Aorta (tissue), 5 donors: ENCODE measurements at places on chromosomes 7 and 10. TPM values are rescaled to one million over a fixed set of nuclear protein-coding genes. Genes with fewer than 3 reads are reported as not detected.

Gene CLIP2
- total RNA-seq, result 35.7 TPM

Gene HOXA7
- 4.7 TPM for total RNA-seq

Gene PON3
- total RNA-seq, result 0.55 TPM

Gene NUTM2E
- total RNA-seq, result not detected

Gene CTAGE4
- total RNA-seq, result 4.3 TPM

Gene CDK13
- total RNA-seq, result 52.7 TPM

DNA sequence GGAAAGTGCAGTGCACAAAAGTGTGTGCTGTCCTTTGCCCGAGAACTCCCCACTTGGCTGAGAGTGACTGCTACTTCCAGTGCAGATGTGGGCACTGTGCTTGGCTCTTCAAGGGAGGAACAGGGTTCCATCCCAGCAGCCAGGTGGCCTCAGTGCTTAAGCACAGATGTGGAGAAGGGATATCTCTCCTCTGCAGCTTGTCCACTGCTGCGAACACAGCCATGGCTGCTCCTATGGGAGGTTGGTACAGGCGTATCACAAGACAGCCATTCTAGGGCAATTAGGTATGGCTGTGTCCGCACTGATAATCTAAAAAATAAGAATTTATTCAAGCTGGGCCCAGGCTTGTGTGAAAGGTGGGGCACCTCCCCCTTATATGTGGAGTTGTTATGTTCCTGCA, 66.6 kb downstream of the GLCCI1 start:
- no peak for DNase-seq
- no peaks in the 10 kb centered on the region for H3K4me1 ChIP-seq
- no peak overlapping the region for H3K27ac ChIP-seq
- H3K4me3 ChIP-seq, result no peak overlapping the region

DNA sequence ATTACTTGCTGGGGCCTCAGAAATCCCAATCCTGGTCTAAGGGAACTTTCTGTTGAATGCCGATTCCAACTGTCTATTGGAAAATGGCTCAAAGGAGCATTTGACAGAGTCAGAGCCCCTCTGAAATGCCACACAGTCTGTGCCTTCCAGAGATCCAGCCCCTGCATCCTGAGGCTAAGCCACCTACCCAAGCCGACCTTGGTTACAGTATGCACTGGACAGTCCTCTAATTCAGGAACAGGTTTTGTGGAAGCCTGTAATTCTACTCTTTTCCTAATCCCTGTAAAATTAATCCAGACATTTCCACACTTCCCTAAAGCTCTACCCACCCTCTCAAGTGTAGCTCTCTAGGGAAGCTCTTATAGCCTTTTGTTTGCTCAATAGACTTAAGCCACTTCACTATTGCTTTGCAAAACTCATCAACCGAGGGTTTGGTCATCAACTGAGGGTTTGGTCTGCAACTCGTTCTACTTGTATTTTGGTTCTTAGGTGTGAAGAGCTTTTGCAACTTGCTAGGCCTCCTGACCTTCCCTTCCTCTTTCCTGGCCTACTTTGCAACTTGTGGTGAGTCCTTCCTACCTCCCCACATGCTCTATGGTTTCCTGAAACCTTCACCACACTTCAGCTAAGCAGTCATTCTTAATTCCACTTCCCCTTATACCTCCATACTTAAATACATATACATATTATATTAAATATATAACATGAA, 364.8 kb downstream of the SFMBT2 start:
- no peak for DNase-seq
- no peaks in the 10 kb centered on the region for H3K27me3 ChIP-seq
- no peak overlapping the region for H3K27ac ChIP-seq
- no peak overlapping the region for H3K4me3 ChIP-seq
- H3K36me3 ChIP-seq, result no peaks in the 10 kb centered on the region
- no peaks in the 10 kb centered on the region for H3K4me1 ChIP-seq

DNA sequence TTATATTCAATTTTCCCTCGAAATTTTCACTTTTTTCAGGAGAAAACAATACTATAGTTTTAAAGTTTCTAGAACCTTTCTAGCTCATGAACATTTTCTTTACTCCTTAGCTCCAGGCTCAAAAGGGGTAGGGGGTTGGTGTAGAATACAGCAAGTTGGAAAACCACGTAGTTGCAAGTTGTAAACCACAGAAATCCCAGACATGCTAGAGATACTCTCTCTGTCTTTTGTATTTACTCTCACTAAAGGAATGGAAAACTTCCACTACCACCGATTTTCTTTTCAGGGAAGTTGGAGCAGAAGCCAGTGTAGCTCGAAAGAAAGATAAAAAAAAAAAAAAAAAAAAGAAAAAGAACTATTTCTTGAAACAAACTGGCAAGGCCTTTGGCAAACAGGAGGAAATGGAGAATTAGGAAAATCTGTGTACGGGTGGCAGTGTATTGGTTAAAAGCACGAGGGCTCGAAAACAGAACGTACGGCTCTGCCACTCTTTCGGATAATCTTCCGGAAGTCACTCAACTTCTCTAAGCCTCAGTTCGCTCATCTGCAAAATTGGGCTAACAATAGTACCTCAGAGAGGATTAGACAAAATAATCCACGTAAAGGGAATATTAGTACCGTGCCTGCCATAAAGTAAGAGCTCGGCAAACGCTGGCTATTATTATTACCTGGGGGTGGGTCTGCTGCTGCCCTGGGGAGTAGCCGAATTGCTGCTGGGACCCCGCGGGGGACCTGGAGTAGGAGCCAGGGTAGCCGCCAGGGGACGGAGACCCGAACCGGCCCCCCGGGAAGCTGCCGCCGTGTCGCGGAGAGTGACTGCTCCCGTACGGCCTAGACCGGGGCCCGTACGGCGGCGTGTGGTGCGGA, 628 bp downstream of the MPLKIP start:
- peak overlapping the region; percentile 88 for H3K4me3 ChIP-seq
- no peaks in the 10 kb centered on the region for H3K4me1 ChIP-seq
- H3K36me3 ChIP-seq, result no peaks in the 10 kb centered on the region
- no peak for DNase-seq
- H3K27me3 ChIP-seq, result no peaks in the 10 kb centered on the region

DNA sequence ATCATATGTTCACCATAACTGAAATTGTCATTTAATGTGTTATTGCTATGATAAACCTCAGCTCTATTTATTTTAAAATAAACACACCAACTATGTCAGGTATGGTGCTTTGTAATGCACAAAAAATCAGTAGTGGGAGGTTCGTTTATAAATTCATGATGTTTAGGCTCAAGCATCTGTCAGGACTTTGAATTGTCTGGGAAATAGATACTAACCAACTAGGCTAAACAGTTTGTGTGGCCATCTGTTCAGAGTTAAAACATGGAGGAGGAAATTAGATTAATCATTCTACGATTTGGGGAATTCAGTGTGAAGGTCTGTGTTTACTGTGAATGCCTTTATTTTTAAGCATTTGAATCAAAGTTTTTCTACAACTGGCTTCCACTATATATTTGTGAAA, 212.6 kb upstream of the FZD8 start:
- H3K4me1 ChIP-seq, result peaks cover 3% of the 10 kb centered on the region
- H3K27ac ChIP-seq, result no peak overlapping the region
- no peak for DNase-seq
- H3K27me3 ChIP-seq, result no peaks in the 10 kb centered on the region

GRCh38 chr7:122255454-122255853, 49.1 kb downstream of the FEZF1 start:
- H3K36me3 ChIP-seq, result no peaks in the 10 kb centered on the region
- H3K4me1 ChIP-seq, result no peaks in the 10 kb centered on the region
- no peak for DNase-seq
- no peak overlapping the region for H3K4me3 ChIP-seq

DNA sequence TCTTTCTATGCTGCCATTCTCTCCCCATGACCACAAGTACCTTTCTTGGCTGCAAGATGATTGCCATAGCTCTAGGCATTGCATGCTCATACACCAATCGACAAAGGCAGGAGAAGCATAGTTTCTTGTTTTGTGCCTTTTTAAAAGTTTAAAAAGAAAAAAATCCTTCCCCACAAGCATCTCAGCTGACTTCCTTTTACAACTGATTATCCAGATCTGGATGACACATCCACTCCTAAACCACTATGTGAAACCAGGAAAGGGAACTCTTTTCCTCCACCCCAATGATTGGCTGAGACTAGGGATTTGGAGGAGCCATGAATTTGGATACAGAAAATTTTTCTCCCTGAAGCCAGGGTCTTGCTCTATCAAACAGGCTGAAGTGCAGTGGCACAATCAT, 14.5 kb upstream of the LRRC4 start:
- no peaks in the 10 kb centered on the region for H3K4me1 ChIP-seq
- DNase-seq, result no peak
- H3K27ac ChIP-seq, result no peak overlapping the region
- no peaks in the 10 kb centered on the region for H3K27me3 ChIP-seq

DNA sequence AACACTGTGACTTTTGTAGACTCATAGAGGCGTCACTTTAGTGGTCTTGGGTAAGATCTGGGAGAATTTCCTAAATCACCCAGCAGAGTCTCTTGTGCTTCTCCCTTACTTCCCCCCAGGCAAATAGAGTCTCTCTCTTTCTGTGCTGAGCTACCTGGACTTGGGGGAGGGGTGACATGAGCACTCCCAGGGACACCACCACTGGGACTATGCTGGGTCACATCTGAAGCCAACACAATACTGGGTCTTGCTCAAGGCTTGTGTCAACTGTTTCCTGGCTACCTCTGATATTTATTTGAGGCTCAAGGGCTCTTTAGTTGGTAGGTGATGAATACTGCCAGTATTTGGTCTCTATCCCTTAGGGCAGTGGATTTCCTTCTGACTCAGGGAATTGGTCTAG, 214.6 kb upstream of the TPK1 start:
- peaks cover 4% of the 10 kb centered on the region for H3K27me3 ChIP-seq
- H3K4me3 ChIP-seq, result no peak overlapping the region
- no peaks in the 10 kb centered on the region for H3K4me1 ChIP-seq
- no peak overlapping the region for H3K27ac ChIP-seq
- H3K36me3 ChIP-seq, result no peaks in the 10 kb centered on the region
- DNase-seq, result no peak
